ENCODE measurements at places on chromosomes 1 and 21.

DNA sequence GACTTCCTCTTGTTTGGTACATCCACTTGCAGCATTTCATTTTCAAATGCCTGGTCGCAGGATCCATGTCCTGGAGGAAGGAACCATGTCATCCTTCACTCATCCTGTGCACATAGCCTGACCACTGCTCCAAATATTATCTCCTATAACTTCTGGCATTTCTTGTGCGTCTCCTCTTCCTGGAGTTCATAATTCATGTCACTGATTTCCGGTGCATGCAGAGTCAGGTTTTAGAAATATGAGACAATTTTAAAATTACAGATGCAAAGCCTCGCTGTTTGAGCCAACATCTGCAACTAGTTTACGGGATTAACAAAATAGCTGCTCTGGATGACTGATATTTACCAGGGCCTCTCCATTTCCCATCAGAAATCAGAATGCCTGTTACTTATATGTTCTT is 268.1 kb downstream of the DNM3 start:
- DNase-seq: no peak

DNA sequence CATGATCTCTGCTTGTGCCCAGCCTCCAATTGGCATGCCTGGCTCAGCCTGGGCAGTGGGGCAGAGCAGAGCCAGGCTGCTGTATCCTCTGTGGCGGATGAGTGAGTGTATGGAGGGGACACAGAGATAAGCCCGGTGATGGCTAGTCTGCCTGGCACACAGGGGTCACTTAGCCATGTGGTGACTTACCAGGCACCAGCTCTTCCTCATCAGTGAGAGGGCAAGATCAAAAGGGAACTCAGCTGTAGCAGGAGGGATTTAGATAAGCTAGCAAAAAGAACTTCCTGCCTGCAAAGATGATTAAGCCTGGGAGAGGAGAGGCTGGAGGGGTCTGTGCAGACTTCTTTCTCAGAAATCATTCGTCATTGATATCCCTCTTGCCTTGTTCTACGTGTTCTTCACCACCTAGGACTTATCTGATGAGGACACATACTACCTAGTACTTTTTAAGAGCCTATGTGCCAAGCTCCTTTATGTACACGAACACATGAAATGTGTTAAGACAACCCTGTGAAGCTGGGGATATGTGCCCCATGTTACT is 7.9 kb downstream of the KIF21B start:
- DNase-seq: no peak

DNA sequence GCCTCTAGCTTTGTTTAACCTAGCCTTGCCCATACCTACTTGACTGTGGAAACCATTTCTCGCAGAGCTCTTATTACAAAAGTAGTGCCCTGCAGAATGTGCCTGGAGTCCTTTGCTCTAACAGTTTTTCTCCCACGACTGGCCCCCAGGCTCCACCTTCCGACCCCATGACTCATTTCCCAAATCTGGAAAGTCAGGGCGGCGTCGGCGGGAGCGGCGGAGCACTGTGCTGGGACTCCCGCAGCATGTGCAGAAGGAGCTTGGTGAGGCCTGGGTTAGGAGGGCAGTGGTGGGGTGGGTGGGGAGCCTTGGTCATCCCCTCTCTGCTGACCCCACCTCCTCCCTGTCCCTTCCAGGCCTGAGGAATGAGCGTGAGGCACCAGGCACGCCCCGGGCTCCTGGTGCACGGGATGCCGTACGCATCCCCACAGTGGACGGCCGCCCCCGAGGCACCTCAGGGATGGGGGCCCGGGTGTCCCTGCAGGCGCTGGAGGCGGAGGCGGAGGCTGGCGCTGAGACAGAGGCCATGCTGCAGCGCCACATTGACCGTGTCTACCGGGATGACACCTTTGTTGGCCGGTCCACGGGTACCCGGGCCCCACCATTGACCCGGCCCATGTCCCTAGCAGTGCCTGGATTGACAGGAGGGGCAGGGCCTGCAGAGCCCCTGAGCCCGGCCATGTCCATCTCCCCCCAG is 47.5 kb downstream of the YARS1 start:
- DNase-seq: no peak

DNA sequence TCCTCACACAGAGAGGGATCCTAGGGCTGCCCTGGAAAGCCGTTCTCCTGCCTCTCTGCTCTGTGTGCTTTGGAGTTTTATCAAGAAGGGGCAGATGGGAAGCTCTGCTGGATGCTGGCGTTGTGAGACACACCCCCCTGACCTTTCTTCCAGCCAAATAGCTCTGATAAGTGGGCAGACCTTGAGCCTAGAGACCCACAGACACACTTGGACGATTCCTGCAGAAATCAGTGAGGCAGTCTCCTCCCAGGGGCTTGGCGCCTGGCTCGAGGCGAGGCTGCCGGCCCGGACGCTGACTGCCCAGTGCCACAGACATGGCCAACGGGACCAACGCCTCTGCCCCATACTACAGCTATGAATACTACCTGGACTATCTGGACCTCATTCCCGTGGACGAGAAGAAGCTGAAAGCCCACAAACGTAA is at the start of gene MRAP:
TSS of gene MRAP (plus strand) at position 198 of the 424 bp plus-strand sequence. CDS start at position 315, 117 bp downstream.
- DNase-seq: no peak

DNA sequence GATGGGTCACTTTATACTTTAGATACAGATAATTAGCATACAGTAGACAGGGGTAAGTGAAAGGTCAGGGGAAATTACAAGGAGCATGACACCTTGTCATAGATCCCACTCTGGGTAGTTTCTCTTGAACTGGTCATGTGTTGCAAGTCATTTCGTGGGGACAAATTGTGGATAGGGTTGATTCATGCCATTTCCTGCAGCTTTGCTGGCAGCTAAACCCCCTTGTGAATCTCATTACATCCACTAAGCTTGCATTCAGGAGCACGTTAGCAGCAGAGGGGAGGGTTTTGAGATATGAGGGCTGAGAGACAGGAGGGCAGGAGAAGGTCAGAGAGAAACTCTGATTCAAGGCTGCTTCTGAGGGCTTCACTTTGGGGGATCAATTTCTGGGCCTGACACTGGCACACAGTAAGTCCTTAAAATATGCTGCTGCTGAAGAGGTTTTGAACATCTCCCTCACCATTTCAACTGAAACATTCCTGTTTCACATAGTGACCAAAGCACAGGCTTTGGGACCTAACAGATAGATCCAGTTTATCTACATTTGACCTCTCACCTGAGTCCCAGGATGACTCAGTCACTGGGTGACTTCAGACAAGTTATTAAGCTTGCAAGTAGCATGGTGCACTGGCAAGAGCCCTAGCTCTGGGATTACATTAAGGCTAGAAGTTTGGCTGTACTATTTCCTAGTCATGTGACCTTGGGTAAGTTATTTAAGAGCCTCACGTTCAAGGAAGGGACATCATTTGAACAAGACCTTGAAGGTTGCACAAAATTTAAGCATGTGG is 206.0 kb upstream of the USP24 start:
- DNase-seq: no peak

DNA sequence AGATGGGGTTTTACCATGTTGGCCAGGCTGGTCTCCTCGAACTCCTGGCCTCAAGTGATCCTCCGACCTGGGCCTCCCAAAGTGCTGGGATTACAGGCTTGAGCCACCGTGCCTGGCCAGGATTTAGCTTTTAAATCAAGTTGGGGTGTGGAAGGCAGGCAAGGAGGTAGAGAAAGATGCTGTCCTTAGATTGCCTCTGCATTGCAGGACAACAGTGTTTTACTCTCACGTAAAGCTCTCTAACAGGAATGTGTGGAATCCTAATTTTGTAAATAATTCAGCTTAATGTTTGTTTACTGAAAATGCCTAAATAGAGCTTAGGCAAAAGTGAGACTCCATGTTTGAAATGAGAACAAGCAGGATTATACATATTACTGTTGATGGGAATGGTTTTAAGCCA is 29.5 kb upstream of the TGFB2 start:
- DNase-seq: no peak

DNA sequence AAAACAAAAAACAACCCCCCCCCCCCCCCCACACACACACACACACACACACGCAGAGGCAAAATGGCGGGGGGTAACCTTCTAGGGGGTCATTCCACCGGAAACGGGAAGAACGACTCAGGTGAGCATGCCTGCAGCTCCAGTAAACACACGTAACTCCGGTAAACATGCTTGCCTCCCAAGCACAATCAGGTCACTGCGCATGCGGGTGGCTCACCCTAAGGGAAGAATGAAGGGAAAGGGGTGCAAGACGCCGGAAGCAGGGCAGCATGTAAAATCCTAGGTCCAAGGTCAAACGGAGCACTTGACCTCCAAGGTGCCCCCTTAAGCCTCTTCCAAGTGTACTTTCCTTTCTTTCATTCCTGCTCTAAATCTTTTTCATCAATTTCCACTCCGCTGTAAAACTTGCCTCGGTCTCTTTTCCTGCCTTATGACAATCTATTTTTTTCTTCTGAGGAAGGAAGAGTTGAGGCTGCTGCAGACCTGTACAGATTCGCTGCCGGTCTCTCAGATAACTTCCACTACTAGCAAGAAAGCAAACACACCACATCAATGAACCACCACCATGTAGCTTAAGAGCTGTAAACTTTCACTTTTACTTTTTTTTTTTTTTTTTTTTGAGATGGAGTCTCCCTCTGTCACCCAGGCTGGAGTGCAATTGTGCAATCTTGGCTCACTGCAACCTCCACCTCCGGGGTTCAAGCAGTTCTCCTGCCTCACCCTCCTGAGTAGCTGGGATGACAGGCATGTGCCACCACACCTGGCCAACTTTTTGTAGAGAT is 21.0 kb upstream of the CBR3 start:
- no peak for DNase-seq

- no peak for DNase-seq
Measured at GRCh38 chr1:30188999-30189398, 534.4 kb downstream of the MATN1 start.

DNA sequence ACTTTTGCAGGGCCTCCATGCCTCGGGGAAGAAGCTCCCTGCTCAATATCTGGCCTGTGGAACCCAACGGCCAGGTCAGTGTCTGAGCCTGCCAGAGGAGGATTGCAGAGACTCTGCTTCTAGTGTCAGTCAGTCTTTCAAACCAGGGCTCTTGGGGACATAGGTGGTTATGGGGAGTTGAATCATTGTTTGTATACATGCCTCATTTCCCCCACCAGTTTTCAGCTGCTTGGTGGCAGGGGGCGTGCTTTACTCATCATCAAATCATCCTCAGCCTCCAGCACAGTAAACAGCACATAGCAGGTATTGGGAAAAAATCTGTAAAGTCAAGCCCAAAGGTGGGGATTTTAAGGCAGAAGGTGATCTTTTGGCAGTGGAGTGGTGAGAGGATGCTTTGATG is 17.4 kb upstream of the FAM89A start:
- no peak for DNase-seq

DNA sequence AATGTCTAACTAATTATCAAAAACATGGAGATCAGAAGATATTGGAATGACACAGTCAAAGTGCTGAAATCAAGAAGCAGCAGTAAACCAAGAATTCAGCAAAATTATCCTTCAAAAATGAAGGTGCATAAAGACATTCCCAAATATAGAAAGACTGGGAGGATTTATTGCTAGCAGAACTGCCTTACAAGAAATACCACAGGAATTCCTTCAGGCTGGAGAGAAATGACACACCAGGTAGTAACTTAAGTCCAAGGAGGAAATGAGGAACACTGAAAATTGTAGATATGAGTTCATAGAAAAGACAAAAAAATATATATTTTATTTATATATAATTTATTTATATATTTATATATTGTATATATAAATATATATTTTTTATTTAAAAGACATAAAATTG is 217.2 kb downstream of the RPS6KC1 start:
- DNase-seq: no peak

- no peak for DNase-seq
Measured at GRCh38 chr1:35854989-35855700, 27.9 kb upstream of the AGO1 start.

- no peak for DNase-seq
Measured at GRCh38 chr1:59142311-59143132, 154.4 kb upstream of the FGGY start.

DNA sequence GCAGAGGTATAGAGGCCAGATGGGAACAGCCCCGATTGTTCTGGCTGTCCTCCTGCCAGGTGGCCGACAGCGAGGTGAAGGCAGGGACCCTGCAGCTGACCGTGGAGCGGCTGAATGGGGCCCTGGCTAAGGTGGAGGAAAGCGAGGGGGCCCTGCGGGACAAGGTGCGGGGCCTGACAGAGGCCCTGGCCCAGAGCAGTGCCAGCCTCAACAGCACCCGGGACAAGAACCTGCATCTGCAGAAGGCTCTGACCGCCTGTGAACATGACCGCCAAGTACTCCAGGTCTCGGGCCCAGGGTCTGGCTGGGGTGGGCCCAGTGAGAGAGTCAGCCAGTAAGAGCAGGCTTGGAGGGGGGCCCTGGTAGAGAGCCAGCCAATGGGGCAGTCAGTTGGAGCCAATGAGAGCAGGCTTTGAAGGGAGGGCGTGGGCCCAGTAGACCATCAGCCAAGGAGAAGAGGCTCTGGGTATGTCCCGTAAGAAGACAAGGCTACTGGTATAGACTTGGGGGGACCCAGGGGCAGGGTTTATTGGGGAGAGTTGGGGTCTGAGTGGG is 11.3 kb downstream of the MFAP2 start:
- DNase-seq: no peak

DNA sequence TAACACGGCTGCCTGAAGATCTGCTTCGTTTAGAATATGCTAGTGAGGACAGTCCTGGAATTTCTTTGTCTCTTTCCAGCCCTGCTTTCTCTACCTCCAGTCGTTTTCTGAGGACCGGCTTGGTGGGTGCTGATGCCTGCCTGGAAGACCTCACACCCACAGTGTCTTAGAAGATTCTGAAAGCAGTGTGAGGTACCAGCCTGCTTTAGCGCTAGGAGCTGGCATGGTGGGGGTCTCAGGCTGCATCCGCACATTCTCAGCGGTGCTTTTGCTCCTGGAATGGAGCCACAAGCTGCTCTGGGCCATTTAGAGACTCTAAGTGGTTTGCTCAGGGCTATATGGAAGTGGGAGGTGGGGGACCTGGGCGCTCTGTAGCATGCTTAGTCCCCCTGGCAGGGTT is 61.4 kb downstream of the CD247 start:
- no peak for DNase-seq

DNA sequence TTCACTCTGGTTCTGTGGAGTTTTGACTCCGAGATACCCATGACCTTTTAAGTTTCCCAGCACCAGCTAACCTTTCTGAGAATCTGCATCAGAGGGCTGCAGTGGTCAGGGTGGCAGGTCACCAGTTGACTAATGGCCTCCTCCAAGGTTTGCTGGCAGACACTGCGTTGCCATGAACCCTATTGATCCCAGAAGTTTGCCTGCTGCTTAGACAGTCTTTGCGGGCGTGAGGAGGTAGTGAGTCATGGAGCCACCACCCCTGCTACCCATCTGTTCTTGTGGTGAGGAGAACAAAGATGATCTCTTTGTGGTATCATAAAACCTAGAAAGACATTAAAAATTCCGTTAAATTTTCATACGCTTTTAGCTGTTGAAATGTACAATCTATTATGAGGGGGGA is 180.4 kb downstream of the FGGY start:
- DNase-seq: peak; percentile 13

GRCh38 chr1:245901565-245901964 is 605.5 kb downstream of the SMYD3 start:
- no peak for DNase-seq

All from stimulated activated CD4-positive, alpha-beta T cell treated with anti-CD3 and anti-CD28 coated beads, Interleukin-1b, Interleukin-23, amount 100 ng/mL, for 24 hours (primary cell).